ENCODE measurements at places on chromosomes 16 and 17. TPM values are rescaled to one million over a fixed set of nuclear protein-coding genes. Genes with fewer than 3 reads are reported as not detected.

ZNF48 gene
- total RNA-seq, result 11.8 TPM

CYGB gene
- 14.7 TPM for total RNA-seq

GRCh38 chr17:65688307-65688706 is 126.9 kb upstream of the AXIN2 start:
- no peak for DNase-seq

- peak; percentile 33 for DNase-seq
These were observed 21.5 kb downstream of the MYO18A start for GRCh38 chr17:29158488-29159275.

All from mucosa of gallbladder (tissue), 1 donor.